Mucosa of descending colon (tissue), 3 donors: ENCODE measurements at places on chromosomes 5 and 9. TPM values are rescaled to one million over a fixed set of nuclear protein-coding genes. Genes with fewer than 3 reads are reported as not detected.

Gene LCN9
- total RNA-seq, result not detected

Gene TNIP1
- 140 TPM for total RNA-seq

Gene ELOVL7
- 33.7 TPM for total RNA-seq

Gene DDX4
- total RNA-seq, result not detected

Gene CCDC192
- not detected for total RNA-seq

Gene SH3TC2
- 2.2 TPM for total RNA-seq

Gene CDX1
- total RNA-seq, result 306 TPM

Gene SOHLH1
- not detected for total RNA-seq

Gene LHX3
- total RNA-seq, result not detected

Gene CDH18
- not detected for total RNA-seq

Gene OTP
- not detected for total RNA-seq
